ENCODE measurements at places on chromosomes 4 and X.

DNA sequence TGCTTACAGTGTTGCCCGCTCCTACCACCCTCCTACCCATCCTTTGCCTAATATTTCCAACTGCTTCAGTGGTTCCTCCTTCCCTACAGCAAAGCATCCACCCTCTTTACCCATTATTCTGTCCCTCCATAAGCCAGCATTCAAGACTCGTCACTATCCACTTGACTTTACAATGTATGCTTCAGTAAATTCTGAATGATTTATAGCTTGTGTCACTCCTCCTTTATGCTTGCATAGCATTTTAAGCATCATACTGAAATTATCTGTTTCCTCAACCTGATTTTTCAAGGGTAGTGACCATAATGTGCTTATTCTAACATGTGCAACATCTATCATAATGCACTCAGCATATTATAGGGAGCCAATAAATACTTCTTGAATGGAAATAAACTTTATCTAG, 365.5 kb downstream of the RAB28 start:
- DNase-seq: no peak

DNA sequence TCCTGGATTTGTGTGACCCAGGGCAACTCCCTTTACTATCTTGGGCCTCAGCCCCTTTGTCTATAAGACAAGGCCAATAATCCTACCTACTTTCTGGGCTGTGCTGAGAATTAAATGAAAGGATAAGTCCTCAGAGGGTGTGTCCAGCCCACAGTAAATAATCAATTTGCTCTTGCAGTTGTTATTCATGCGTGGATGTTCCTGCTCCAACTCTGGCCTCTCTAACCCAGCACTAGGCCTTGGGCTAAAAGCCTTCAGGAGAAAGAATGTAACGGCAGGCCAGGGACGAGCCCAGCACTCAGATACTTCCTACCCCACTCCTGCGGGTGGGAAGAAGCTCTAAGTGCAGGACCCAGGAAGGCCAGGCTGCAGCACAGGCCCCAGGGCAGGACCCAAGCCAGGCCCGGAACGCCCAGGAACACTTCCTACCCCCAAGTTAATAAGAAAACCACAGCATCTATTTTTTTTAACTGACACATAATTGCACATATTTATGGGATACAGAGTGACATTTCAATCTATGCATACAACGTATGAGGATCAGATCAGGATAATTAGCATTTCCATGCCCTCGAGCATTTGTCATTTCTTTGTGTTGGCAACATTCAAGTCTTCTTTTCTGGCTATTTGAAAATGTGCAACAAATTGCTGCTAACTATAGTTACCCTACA, 179.6 kb upstream of the RBPJ start:
- DNase-seq: no peak

- no peak for DNase-seq
These were observed 29.1 kb upstream of the UTP14A start for GRCh38 chrX:129876771-129877305.

- no peak for DNase-seq
These were observed 88.8 kb upstream of the CCDC160 start for GRCh38 chrX:134148172-134148692.

Measured in activated CD4-positive, alpha-beta T cell treated with anti-CD3 and anti-CD28 coated beads, Interleukin-2, Interleukin-4, amounts not matched to agents 100 ng/mL and 50 ng/mL, durations not matched to agents 16 hours and 8 hours (primary cell).